DMS153 (cell line): ENCODE measurements at places on chromosomes 11 and 22.

GRCh38 chr11:116033931-116034553 is 529.8 kb upstream of the CADM1 start:
- peak; percentile 88 for DNase-seq

GRCh38 chr11:69770540-69770939 is 4.6 kb downstream of the FGF4 start:
- DNase-seq: no peak

- no peak for DNase-seq
Observed at GRCh38 chr11:128515826-128516778, 71.3 kb downstream of the ETS1 start.

DNA sequence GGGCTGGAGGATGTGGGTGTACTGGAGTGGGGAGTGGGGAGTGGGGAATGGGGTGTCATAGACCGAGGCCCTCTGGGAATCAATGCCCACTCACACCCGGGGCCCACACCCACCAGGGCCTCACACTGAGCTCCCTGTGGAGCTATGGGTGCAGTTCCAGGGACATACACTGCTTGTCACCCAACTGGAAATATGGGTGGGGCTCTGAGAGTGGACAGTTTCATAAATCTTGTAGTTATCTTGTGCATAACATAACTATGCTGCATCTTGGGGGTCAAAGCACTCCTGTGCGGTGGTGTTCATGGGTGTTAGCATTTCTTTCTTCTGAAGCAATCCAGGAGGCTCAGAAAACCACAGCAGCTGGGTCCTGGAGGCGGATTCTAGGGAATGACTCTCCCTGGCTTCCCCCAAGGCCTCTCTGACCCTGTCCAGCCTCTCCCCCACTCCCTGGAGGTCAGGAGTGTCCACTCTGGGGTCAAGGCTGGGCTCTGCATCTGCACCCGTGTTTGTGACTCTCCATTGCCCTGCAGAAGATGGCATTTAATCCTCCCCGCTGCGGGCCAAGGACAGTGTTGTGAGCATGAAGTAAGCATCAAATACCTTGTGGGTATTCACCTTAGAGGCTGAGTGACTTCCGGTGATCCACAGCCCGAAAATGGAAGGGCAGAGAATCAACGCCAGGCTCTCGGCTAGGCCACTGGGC is 172.5 kb downstream of the CTTN start:
- DNase-seq: no peak

- DNase-seq: peak; percentile 57
Observed at GRCh38 chr11:115590254-115590653, 86.0 kb upstream of the CADM1 start.

DNA sequence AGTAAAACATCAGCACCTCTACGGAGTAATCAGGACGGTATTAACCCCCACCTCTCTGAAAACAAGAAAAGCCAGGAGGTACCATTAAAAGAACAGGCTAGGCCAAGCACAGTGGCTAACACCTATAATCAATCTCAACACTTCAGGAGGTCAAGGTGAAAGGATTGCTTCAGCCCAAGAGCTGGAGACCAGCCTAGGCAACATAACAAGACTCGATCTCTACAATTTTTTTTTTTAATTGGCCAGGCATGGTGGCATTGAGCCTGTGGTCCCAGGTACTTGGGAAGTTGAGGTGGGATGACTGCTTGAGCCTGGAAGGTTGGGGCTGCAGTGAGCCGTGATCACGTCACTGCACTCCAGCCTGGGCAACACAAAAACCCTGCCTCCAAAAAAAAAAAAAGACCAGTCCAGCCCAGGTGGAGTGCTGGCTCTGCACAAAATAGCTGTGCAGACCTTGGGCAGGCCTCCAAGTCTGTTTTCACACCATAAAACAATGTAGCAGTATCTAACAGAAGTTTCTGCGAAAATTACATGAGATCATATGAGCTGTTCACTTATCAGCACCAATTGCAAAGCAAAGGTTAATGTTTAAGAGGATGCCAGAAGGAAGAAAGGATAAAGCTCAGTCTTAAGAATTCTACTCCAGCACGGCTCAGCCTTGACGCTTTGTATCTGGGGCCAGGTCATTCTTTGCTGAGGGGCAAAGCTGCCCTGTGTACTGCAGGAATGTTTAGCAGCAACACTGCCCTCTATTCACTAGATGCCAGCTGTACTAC is 14.8 kb downstream of the CHKA start:
- DNase-seq: no peak

GRCh38 chr22:42317008-42317407 is 46.6 kb upstream of the TCF20 start:
- peak; percentile 31 for DNase-seq

DNA sequence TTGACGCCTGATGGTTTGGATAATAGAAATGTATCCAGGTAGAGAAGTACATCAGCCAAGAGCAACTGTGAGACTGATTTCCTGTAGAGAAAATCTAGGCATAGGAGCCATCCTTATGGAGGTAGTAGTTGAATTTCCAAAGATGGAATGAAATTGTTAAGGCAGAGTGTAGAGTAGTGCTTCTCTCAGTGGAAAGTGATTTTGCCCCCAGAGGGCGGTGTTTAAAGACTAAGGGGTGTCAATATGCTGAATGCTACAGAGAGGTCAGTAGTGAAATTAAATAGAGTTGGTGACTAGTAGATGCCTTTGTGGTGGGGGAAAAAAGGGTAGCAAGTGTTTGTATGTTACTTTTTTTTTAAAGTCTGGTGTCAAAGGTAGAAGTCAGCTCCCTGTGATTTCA is 54.5 kb downstream of the TRIM44 start:
- DNase-seq: no peak

DNA sequence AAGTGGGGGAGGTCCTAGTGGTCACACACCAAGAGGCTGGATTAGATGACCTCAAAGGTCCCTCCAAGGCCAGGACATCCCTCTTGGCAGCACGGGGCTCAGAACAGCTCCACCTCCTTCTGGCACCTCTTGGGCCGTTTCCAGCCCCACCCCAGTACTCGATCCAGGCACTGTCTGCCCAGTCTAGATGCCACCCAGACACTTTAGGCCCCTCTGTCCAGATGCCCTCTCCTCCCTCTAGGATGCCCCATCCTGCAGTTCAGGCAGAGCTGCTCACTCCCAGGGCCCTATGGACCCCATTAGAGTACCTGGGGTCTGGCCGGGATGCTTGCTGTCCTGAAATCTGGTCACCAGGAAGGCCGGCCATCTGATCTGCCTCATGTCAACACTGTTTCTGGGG is 34.7 kb upstream of the PRR5 start:
- no peak for DNase-seq

GRCh38 chr11:89358761-89359160 is 132.4 kb downstream of the NOX4 start:
- DNase-seq: no peak

- DNase-seq: no peak
Observed at GRCh38 chr11:26835611-26836010, 113.8 kb upstream of the SLC5A12 start.

GRCh38 chr11:132073787-132074186 is 703.4 kb downstream of the NTM start:
- no peak for DNase-seq

- DNase-seq: no peak
Observed at GRCh38 chr11:70078095-70078780, at the start of gene ANO1. Gene ANO1 (plus strand): TSS chr11:70078317. CDS start chr11:70078607, 290 bp downstream.

DNA sequence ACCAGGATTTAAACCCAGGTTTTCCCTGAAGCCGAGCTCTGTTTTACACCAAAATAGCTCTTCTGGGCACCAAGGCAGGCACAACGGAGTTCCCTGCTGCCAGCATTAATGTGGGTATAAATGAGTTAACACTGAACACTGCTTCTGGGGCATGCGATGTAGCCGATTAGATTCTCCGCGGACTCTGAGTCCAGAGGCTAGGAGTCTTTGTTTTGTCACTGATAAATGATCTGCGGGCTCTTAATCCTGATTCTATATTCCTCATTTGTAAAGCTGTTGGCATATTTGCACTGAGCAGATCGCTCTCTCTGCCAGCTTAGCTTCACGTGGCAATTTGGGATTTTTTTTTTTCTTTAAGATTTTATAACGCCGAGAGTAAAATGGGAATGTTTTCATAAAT is 16.8 kb upstream of the LDLRAD3 start:
- DNase-seq: no peak

- no peak for DNase-seq
Observed at GRCh38 chr11:107222431-107222830, 204.2 kb upstream of the GUCY1A2 start.

GRCh38 chr11:4809246-4809645 is 5.1 kb upstream of the OR52R1 start:
- no peak for DNase-seq

DNA sequence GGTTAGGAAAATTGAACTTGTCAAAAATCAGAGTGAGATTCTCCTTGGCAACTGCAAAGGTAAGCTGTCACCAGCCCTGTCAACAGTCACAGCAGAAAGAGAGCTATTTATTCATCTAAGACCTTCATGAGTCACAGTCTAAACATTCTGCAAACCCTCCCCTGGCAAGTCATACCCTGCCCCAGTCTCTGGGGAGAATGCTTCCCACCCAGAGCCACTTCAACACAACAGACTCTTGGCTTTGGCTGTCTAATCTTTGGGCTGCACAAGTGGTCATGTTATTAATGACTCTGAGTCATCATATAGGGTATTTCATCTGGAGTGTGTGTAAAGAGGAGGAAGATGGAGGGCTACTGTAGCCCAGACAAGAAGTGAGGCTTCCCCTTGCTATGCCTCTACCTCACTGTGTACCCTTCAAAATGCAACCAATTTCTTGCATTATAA is 153.4 kb downstream of the CCDC34 start:
- peak; percentile 83 for DNase-seq

DNA sequence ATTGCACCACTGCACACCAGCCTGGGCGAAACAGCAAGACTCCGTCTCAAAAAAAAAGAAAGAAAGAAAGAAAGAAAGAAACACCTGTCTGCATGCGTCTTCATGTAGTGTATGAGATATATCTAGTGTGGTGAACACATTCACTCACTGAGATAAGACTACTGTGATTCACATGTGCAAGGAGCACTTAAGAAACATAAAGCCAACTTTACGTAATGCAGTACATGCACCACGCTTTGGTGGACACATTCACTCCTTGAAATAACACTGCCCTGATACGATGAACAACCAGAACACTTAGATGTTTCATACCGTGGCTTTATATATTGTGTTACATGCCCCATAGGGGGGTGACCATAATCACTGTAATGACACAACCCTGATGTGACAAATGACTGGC is 96.0 kb downstream of the MICAL3 start:
- DNase-seq: no peak

GRCh38 chr11:14378171-14378570 is 19.2 kb upstream of the RRAS2 start:
- DNase-seq: no peak

DNA sequence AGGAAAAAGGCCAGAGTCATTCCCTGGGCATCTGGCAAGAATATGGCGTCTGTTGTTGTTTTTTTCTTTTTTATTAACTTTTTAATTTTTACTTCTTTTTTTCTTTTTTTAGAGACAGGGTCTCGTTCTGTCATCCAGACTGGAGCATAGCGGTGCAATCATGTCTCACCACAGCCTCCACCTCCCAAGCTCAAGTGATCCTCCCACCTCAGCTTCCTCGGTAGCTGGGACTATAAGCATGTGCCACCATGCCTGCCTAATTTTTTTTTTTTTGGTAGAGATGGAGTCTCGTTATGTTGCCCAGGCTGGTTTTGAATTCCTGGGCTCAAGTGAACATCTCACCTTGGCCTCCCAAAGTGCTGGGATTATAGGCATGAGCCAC is 54.0 kb upstream of the PRDM11 start:
- DNase-seq: no peak

- DNase-seq: no peak
Observed at GRCh38 chr11:27619039-27619574, 81.1 kb downstream of the BDNF start.

DNA sequence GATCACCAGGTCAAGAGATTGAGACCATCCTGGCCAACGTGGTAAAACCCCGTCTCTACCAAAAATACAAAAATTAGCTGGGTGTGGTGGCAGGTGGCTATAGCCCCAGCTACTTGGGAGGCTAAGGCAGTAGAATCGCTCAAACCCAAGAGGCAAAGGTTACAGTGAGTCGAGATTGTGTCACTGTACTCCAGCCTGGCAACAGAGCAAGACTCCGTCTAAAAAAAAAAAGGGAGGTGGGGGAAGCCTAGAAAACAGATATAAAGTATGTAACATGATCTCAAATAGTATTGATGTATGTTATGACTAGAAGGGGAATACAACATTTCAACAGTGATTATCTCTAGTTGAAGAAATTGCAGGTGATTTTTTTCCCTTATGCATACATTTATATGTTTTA is 61.4 kb downstream of the SLC1A2 start:
- DNase-seq: no peak

- no peak for DNase-seq
Observed at GRCh38 chr22:39915295-39915726, 14.4 kb downstream of the GRAP2 start.

DNA sequence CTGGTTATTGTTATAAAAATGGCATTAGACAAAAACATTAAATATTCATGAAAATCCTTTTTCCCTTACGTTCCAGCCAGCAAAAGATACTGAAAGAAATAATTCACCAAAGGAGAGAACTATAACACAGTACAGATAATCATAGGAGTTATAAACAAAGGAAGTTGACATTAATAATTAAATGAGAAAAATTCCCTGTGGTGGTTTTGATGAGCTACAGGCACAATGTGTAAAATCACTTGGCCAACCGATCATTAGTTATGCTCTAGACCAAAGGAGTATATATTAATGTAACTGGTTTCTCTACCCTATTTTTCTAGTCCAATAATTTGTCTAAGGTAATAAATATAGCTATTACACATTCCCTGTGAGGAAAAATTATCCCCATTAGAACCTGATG is 534.7 kb downstream of the CNTN5 start:
- no peak for DNase-seq

DNA sequence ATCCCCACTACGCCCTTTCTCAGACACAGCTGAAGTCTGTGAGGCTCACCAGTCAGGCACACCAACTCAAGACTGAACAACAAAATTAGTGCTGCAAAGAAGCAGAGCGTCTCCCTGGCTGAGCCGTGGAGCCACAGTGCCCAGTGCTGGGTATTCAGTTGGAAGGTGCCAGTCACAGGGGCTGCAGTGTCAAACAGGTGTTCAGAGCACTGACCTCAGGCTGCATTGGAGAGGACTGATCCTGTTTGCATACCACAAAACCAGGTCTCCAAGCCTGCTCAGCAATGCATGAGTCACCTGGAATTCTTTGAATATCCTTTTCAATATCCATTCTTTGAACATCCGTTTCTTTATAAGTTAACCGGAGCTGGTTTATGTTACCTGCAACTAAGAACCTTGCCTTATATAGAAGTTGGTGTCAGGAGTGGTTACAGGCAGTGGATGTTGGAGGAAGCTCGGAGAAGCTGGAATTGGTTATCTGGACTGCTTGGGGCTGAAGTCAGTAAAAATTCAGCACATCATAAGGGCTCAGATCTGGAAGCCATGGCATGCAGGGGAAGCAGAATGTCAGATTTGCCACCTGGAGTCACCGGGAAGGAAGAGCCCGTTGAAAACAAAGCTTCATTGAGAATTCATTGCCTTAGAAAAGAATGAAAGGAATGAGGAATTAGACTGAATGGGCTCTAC is 30.3 kb downstream of the PDGFB start:
- DNase-seq: peak; percentile 17

- no peak for DNase-seq
Observed at GRCh38 chr11:119772076-119772475, 43.1 kb upstream of the NECTIN1 start.

- DNase-seq: no peak
Observed at GRCh38 chr11:118657238-118657637, 22.2 kb downstream of the TREH start.
